ENCODE measurements at places on chromosomes 1 and 21.
A peak's percentile ranks its signal among the peaks of the same experiment; 100 is the strongest.

DNA sequence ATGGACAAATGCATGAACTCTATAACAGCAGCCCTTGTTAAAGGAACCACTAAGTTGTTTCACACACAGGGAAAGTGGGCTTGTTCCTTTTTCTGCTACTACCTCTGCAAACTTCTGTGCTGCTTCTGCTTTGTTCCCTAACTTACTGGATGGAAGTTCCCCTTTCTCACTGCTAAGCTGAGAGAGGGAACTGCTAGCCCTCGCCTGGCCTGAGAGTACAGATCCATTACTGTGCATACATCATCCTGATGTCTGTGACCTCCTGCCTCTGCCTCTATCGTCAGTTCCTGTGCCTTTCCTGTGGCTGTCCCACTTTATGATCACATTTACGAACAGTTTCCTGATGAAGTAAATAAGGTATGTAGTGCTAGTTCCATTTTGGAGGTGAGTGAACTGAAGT lies 3.5 kb downstream of the GNAT2 start:
- no peak for DNase-seq

GRCh38 chr1:15148941-15149340 lies 4.6 kb upstream of the TMEM51 start:
- no peak for DNase-seq

- no peak for DNase-seq
Observed at GRCh38 chr1:97920276-97920831, 480 bp downstream of the DPYD start.

GRCh38 chr1:226663327-226663704 lies 75.8 kb downstream of the ITPKB start:
- DNase-seq, result no peak

- no peak for DNase-seq
Observed at GRCh38 chr1:36084497-36085115, 712 bp downstream of the TEKT2 start.

GRCh38 chr21:33089395-33090119 lies 19.6 kb downstream of the OLIG1 start:
- DNase-seq, result no peak

- DNase-seq, result peak; percentile 67
Observed at GRCh38 chr21:42216726-42217572, 2.0 kb upstream of the ABCG1 start.

GRCh38 chr1:43930168-43930948 lies 3.2 kb upstream of the ARTN start:
- no peak for DNase-seq

DNA sequence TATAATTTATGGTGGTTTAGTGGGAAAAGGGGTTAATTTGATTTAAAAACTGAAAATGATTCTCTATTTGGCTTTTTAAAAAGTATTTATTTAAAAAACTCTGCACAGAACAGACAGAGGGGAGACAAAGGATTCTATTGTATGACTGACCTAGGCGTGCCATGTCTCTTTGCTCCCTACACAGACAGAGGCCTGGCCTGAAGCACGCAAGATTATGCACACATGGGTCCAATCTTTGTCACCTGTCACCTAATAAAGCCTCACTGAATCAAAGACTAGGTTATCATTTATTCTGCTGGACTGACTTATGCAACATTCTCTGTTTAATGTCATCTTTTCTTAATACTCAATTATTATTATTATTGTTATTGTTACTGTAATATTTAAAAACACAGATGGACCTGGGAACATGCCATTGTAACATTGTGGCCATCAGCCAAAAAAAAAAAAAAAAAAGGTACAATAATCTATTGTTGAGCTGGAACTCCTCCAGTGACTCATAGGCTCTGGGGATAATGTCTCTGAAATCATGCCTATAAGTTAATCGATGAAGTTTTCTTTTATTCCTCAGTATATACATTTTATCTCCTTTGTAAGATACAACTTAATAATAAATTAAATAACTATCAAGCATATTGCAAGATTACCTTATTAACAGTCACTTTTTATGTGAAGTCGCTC lies 112.1 kb downstream of the RUNX1 start:
- no peak for DNase-seq

DNA sequence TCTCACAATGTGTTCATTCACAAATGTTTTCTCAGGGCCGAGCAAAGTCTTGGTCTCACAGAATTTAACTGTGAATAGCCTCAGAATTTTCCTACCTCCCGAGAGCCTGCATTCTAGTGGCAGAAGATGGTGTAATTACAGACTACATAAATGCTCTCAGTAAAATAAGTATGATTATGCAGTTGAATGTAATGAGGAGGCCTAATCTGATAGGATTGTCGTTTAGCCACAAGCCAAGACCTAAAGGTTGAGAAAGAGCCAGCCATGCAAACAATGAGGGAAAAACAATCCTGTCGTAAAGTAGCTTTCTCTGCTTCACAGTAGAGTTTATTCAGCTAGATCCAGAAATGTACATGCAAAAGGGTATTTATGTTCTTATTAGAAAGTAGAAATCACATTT lies 607.8 kb upstream of the B3GALT2 start:
- DNase-seq, result no peak

- no peak for DNase-seq
Observed at GRCh38 chr1:21922090-21923013, 14.8 kb downstream of the HSPG2 start.

GRCh38 chr21:25501996-25502665 lies 105.2 kb downstream of the MRPL39 start:
- no peak for DNase-seq

GRCh38 chr1:161032409-161032808 lies 6.4 kb downstream of the TSTD1 start:
- DNase-seq, result no peak

GRCh38 chr1:85611425-85611824 lies 30.9 kb downstream of the CCN1 start:
- DNase-seq, result no peak

GRCh38 chr1:33716976-33717688 lies 146.7 kb upstream of the HMGB4 start:
- DNase-seq, result no peak

DNA sequence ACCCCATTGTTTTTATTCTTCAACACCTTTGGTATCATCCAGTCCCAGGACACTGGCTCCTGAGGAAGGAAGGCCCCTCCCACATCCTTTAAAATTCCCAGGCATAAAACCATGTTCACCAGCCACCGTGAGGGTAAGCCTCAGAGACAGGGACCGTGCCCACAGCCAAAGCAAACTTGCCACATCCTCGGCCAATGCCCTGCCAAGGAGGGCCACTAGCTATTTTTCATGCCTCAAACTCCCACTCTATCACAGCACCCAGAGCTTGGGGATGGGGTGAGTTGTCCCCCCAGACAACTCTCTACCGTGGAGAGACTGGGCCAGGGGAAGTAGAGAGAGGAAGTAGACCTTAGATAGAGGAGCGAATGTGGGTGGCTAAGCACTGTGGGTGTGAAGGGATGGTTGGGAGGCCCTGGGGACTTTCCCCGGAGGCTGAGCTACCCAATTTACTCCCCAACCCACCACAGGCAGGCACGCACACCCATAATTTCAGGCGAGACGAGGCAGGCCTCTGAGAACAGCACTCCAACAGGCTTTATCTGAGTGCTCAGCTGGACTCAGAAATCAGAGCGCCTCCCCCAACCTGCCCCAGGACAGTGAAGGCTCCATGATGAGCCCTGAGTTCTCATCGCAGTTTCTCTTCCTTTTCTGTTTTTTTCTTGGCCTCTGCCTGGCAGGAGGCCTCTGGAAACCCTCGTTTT lies 15.9 kb upstream of the BTG2 start:
- no peak for DNase-seq

- no peak for DNase-seq
Observed at GRCh38 chr1:16387201-16388188, 20.5 kb downstream of the SZRD1 start.

DNA sequence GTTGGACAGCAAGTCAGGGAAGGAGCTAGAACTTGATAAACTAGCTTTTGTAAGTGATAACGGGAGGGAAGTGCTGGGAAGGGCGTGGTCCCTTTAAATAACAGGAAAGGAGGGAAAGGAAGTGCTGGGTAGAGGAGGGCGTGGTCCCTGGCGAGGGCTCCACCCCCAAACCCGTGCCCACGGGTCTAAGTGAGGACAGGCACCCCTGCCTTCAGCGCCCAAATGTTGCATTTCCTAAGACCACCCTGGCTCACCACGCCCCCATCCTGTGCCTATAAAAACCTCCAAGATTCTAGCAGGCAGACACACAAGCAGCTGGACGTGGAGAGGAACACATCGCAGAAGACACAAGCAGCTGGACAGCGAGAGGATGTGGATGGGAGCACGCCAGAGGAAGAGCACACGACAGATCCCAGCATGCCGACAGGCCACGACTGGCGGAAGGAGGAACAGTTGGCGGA lies 58.5 kb downstream of the PALMD start:
- DNase-seq, result no peak

DNA sequence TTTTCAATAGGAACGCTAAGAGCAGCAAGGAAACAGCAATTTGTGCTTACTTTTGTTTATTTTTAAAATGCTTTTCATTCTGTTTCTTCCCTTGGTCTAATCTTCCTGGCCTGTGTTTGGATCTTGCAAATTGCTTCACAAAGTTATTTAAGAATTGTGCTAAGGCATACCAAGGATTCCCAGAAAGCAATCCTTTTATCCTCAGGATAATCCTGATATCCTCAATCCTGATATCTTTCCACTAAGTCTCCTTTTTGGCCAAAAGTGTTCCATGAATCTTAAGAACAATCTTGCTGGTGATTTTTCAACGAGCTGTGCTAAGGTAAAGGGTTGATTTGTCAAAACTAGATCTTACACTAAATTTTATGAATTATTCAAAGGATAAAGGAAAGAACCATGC lies 1577.9 kb downstream of the PLA2G4A start:
- DNase-seq, result no peak

- DNase-seq, result no peak
Observed at GRCh38 chr1:243474136-243474881, 218.5 kb downstream of the SDCCAG8 start.

- no peak for DNase-seq
Observed at GRCh38 chr1:89871768-89872473, 51.1 kb downstream of the LRRC8D start.

- DNase-seq, result no peak
Observed at GRCh38 chr1:161226320-161226711, 456 bp downstream of the TOMM40L start.

DNA sequence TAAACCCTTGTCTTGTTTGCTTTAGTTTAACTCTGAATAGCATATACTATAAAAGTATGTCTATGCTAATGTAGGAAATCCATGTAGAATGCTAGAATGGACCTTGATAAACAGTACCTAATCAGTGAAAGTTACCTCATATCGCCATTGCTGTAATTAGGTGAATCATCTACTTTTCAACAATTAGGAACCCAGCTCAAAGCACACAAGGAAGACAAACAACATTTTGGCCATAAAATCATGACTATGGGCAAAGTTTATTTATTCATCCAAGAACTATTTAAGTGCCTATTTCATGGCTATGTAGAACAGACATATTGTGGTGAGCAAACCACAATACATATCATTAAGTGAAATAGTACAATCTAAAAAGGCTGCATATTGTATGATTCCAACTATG lies 1043.2 kb downstream of the BRINP3 start:
- no peak for DNase-seq

- no peak for DNase-seq
Observed at GRCh38 chr1:22126531-22126930, 16.4 kb downstream of the WNT4 start.

- no peak for DNase-seq
Observed at GRCh38 chr1:193674292-193674944, 488.0 kb upstream of the B3GALT2 start.

GRCh38 chr1:227949341-227949921 lies 1.7 kb upstream of the WNT9A start:
- DNase-seq, result no peak

GRCh38 chr1:231958448-231958847 lies 331.9 kb downstream of the DISC1 start:
- DNase-seq, result no peak

DNA sequence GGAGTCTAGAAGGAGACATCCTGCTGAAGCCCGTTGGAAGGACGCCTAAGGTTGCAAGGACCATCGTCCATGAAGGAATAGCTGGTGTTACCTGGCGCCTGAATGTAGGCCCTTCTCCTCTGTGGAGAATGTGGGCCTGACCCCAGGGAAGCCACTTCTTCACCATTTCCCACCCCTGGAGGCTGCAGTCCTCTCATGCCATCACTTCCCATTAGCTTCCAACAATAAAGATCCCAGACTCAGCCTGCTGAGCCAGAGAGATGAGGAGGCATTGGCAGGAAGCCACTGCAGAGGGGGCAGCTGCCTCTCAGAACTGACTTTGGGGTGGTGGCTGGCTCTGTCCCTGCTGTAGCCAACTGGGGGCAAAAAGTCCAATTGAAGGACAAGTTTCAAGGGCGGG lies 21.3 kb upstream of the KCNE2 start:
- peak; percentile 68 for DNase-seq

GRCh38 chr1:11806307-11806936 lies 431 bp downstream of the CLCN6 start:
- DNase-seq, result peak; percentile 73

GRCh38 chr1:162108426-162108825 lies 38.9 kb downstream of the NOS1AP start:
- DNase-seq, result no peak

GRCh38 chr1:33342041-33342723 lies 21.3 kb upstream of the A3GALT2 start:
- DNase-seq, result peak; percentile 89

DNA sequence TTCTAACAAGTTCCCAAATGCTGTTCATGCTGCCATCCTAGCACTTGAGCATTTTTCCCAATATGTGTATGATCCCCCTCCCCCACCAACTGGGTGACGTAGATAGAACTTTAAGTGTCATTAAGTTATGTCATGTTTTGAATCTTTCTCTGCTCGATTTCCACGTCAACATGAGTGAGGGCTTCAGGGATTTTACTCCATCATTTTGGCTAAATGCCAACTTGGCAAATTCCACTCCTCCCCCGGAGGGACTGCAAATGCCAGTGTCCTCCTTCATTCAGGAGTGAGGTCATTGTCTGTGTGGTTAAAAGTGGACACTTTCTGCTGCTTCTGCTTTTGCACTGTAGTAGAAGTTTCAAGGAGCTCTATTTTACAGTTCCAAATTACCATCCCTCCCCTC lies 201.7 kb downstream of the FGGY start:
- no peak for DNase-seq

DNA sequence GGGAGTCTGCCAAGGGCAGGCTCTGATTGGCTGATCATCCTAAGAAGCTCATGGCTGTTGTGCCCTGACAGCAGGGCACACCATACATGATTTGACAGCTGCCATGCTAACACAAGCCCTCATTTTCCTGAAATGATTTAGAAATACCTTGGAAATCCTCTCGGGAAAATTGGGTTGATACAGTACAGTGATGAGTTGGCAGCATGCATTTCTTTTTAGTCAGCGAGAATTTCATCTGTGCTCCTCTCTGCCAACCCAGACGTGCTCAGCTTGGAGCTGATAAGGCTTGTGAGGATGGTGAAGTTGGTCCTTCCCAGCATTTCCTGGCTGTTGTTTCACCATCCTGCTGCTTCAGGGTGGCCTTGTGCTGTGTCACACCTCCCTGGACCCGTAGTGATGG lies 22.6 kb upstream of the KCNQ4 start:
- no peak for DNase-seq

DNA sequence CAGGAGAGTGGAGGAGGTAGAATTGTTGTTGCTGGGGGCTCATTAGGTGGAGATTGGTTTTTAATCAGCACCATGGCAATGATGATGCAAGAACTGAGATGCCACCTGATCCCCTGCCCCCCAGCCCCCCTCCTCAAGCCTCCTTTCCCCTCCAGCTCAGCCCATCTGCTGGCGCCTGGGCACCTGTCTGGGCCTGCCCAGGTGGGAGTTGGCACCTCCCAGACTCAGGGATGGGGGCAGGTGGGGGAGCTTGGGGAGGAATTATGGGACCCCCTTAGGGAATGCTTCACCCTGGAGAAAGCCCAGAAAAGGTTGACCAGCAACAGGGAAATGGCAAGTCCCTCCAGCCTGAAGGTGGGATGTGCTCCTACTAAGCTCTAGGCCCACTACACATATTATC lies 1.5 kb upstream of the NHLH1 start:
- DNase-seq, result no peak
